ENCODE measurements at places on chromosomes 16 and 17.

DNA sequence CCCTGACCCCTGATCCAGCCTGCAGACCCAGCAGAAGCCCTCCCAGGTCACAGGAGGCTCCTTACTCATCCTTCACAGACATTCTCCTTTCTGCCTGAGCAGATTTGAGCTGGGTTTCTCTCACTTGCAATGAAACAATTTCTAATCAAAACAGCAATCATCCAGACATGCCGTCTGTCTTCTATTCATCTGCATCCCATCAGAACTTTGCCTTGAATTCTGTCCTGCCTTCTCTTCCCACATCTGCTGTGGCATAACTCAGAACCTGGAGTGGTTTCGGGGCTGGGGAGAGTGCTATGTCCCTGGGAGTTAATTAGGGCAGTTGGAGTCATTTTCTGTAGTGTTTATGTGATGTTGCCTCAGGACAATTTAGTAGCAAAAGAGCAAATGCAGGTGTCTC, 278.6 kb downstream of the CBLN1 start:
- no peak for DNase-seq

DNA sequence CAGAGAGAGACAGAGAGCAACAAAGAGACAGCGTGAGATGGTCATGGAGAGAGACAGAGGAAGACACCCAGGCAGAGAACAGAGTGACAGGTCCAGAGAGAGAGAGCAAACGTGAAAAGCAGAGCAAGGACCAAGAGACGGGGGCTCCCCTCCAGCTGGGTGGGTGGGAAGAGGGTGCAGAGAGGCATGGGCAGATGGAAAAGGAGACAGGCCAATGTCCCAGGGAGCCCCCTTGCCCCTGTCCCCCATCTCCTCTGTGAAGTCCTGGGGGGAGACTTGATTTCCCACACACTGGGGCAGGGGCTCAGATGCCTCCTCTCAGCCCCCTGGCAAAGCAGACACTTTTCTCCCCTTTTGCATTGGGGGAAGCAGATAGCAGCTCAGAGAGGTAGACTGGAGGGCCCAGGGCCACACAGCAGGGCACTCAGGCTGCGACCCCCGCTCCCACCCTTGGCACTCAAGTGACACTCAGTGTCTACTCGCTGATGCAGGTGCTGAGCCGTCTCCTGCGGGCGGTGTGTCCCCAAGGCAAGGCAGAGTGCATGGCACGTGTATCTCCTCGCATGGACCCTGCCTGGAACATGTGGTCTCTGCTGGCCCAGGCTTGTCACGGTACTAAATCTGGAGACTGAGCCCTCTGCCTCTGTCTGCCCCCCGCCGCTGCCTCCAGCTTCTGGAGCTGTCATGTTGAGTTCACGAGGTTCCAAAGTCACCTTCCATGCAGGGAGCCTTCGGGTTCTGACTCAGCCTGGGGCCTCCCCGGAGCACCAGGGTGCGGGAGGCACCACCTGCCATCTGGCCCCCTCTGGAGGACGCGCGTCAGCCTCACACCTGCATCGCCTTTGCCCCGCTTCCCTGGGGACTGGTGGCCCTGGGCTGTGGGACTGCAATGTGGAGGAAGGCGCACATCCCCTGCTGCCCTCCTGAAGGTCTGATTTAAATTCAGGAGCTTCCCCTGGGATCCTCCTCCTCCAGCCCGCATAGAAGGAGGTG, 215.9 kb upstream of the GSE1 start:
- DNase-seq: peak; percentile 67

DNA sequence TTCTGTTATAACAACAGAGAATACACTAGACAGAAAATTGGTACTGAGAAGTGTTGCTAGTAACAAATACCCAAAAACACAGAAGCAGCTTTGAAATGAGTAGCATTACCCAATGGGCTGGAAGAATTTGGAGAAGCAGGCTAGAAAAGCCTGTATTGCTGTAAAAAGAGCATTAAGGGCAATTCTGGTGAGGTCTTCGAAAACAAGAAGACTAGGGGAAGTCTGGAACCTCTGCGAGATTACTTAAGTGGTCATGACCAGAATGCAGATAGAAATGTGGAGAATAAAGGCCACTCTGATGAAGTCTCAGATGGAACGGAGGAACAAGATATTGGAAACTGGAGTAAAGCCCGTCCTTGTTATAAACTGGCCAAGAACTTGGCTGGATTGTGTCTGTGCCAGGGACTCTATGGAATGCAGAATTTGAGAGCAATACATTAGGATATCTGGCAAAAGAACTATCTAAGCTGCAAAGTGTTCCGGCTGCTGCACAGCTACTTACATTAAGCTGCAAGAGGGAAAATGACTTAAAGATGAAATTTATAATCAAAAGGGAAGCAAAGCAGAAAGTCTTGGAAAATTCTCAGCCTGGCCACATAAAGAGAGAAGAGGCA, 44.9 kb upstream of the PEMT start:
- DNase-seq: no peak

GRCh38 chr17:27408891-27409290, 47.4 kb upstream of the KSR1 start:
- DNase-seq: no peak

DNA sequence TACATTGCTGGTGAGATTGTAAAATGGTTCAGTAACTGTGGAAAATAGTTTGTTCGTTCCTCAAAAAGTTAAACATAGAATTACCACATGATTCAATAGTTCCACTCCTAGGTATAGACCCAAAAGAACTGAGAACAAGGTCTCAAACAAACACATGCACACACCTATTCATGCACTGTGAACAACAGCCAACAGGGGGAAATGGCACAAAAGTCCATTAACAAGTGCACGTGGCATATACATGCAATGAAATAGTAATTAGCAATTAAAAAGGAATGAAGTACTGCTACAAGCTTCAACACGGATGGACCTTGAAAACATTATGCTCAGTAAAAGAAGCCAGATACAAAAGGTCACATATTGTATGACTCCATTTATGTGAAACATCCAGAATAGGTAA, 23.8 kb downstream of the SDK2 start:
- DNase-seq: no peak

GRCh38 chr17:292531-293382, 59.9 kb downstream of the RPH3AL start:
- DNase-seq: no peak

DNA sequence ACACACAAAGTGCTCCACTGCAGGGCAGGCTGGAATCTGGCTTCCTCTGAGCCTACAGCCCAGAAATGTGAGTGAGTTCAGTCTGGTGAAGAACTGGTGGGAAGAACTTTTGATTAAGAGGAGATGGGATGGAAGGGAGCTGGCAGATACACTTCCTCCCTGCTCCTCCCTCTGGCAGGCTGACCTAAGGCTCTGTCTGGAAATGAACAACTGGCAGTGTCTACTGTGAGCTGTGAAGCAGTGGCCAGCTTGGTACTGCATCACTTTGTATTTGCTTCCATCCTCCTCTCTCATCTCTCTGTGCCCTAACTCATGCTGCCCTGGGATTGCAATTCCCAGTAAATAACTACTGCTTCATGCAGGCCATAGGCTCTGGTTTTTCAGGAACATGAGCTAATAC, 45.6 kb downstream of the MAF start:
- DNase-seq: no peak

DNA sequence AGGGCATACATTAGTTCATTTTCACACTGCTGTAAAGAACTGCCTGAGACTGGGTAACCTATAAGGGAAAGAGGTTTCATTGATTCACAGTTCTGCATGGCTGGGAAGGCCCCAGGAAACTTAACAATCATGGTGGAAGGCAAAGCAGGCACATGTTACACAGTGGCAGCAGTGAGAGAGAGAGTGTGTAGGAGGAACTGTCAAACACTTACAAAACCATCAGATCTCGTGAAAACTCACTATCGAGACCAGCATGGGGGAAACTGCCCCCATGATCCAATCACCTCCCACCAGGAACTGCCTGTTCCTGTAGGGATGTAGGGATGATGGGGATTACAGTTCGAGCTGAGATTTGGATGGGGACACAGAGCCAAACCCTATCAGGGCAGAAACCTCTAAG, 17.2 kb downstream of the NUBP1 start:
- DNase-seq: no peak

DNA sequence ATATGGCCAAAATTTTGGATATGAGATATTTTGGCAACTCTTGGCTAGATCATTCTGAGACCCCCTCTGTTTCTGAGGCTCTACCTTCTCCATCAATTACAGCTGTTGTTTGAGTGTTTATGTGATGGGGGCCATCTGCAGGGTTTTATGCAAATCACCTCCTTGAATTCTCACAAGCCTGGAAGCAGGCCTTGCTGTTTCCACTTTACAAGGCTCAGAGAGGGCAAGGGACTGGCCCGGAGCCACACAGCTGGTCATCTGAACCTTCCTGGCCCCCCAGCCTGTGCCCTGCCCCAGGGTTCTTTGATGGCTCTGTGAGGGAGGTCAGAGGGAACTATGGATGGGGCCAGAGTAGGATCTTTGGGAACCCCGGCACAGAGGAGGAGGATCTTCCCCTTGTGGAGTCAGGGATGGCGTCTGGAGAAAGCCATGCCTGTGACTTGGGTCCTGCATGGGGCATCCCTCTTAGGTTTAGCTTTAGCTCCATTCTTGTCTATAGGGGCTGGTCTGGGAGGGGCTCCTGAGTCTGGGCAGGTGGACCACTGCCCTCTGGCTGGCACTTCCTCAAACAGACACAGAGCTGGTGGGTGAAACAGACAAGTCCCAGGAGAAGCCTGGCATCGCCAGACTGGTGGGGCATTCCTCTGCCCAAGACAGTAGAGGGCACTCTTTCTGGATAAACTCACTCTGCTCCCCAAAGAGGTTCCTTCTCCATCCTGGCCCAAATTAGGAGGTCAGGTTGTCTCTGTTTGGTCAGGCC, 26.2 kb downstream of the IL21R start:
- no peak for DNase-seq

DNA sequence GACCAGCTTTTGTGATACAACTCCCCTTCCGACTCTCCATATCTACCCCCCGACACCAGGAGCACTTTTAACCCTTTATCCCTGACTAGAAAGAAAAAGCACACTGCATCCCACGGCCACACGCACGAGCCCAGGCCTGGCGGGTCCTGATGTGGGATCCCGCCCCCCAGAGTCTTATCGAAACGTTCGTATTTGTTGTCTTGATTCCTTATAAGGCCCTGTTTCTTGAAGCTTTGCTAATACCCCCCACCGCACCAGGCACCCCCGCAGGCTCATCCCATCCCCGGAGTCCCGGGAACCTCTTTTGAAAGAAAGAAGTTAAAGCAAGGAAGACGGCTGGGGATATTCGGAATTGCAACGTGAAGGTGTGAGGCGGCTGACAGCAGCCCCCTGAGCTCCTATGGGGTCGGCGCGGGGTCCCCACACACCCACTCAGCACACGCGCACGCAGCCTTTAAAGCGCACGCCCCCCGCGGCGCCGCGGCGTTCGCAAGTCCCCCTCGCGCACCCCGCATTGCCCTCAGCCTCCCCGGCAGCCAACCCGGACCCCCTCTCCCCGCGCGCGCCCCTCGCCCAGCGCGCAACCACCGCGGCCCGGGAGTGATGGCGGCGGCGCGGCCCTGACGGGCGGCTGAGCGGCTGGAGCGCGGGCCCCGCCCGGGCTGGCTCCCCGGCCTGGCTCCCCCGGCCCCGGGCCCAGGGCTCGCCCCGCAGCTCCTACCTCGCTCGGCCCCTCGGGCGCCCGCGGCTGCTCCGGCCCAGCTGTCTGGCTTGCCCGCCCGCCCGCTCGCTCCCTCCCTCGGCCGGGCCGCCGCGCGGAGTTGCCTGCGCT, 448 bp downstream of the STAT5B start:
- DNase-seq: peak; percentile 60

GRCh38 chr17:32757963-32758362, 119.0 kb downstream of the MYO1D start:
- DNase-seq: no peak

- DNase-seq: no peak
These were observed 80.7 kb downstream of the HELZ start for GRCh38 chr17:67164302-67164701.

DNA sequence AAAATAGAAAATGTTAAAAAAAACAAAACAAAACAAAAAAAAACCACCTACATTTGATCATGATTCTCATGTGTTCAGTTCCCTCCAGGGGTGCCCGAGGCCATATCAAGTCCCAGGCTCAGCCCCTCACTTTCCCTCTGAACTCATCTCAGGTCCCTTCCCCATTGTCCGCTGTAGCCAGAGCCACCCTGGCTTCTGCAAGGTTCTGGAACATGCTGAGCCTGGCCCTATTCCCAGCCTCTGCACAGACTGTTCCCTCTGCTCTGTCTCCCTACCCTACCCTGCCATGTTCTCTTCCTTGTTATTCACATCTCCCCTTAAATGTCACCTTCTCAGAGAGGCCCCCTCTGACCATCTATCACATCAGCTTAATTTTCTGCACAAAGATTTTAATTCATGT, 46.9 kb downstream of the TK2 start:
- no peak for DNase-seq

DNA sequence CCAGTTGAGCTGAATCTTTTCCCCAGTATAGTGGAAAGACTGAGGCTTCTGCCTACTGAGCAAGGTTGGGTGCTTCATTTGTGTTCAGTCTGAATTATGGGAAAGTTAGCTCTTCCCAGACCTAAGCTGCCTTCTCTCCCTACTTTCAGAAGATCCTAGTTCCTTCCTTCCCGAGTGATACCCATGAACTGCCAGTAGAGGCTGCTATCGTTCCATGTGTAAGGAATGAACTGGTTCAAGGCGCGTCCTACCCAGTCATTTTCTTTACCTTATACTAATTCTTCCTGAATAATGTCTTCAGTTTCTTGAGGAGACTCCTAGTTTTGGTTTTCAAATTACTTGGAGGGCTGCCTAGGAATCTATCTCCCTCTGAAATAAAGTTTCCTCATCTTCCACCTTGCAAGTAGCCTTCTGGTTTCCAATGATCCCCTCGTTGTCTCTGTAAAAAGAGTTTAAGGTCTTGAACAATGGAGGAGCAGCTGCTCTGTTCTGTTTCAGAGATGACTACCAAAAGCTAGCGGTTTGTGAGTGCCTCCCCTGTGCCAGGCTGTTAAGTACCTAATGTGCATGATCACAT, 934 bp upstream of the AOC2 start:
- DNase-seq: peak; percentile 57

- DNase-seq: no peak
These were observed 10.7 kb downstream of the CCDC40 start for GRCh38 chr17:80047176-80047575.

DNA sequence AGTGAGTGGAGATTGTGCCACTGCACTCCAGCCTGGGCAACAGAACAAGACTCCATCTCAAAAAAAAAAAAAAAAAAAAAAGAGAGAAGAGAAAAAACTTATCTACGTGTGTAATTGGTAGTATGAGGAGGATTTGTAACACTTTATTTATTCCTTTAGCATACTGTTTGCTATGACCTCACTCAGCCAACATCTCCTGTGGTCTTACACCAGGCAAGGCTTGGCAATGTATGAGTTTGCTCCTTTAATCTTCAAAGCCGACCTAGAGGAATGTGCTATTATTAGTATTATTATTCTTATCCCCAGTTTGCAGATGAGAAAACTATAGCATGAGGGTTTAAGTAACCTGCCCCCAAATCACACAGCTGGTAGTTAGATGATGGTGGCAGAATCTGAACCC, 35.8 kb upstream of the HAPSTR1 start:
- no peak for DNase-seq

DNA sequence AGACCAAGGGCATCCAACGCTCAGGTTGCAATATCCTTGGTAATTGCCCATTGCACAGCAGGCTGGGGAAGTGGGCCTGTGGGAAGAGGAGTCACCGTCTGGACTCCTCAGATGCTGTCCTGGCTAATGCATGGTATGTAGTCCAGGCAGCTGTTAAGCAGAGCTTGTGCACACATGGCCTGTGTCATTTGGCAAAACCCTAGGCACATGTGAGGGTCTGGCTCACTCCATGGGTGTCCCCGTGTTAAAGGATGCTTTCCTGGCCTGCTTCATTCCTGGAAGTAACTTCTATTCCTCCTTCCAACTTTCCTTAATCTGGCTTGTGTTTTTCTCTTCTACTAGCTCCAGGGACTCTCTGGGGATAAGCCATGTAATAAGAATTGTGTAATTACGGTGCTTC, 378.0 kb upstream of the CA10 start:
- DNase-seq: no peak

All from SK-N-DZ (cell line).